HS-27A (cell line): ENCODE measurements at places on chromosomes 5 and 9.
A peak's percentile ranks its signal among the peaks of the same experiment; 100 is the strongest.

GRCh38 chr5:177335701-177336065 is 15.8 kb downstream of the LMAN2 start:
- DNase-seq = no peak

DNA sequence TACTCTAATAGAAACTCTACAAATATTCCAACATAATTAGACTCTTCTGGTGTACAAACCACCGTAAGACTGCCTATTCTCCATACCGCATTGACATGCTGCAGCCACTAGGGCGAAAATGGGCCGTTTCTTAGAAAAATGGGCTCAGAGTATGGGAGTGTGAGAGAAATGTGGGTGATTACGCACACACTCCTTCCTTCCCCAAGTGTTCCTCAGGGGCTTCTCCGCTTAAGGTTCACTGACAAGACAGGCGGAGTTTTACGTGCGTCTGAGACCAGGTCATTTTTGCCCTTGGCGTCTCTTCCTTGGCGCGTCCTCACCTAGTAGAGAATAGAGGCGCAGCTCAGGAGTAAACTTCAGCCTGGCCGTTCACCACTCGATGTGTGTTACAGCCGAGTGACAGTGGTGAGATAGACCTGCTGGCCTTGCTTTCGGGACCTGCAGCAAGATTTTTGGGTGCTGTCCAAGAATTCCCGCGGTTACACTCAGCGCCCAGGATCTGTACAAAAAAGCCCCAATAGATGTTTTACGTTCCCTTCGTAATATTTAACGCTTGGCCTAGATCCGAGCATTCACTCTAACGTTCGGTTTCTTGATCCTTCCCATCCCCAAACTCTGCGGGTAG is 1.8 kb upstream of the NTRK2 start:
- DNase-seq = no peak

GRCh38 chr5:113027015-113027414 is 50.4 kb downstream of the DCP2 start:
- no peak for DNase-seq

- DNase-seq = no peak
Observed at GRCh38 chr5:111197523-111197922, 26.7 kb upstream of the CAMK4 start.

DNA sequence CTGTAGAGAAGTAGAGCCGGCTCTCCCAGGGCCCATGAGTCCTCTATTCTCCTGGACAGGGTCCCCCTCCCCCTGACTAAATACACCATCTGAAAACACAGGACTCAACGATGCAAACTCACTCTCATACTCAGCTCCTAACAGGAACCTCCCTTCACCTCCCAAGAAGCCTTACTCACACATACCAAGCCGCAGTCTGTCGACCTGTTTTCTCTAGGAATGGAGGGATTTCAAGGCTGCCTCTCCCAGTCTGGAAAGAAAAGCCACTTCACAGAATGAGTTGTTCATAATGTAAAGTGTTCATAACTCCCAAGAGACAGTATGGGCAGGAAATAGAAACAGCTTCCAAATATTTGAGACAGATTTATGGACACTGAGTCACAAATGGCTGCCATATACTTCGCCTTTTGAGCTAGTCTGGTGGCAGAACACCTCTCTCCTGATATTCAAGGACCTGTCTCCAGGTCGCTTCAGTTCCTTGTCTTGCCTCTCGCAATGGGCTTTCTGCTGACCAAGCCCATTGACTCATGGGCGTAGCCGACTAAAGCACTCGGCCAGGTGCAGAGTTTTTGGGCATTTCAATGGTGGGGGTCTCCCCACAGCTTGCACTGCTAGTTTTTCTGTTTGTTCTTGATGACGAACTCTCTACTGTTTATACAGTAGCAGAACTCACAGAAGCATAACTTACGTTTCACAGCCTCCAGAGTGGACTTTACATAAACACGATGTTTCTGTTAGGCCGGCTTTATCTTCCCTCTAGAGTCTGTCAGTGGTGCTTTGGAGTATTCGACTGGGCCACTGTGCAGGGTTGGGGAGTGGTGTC is 25.0 kb upstream of the IL17B start:
- DNase-seq = peak; percentile 59

GRCh38 chr5:154380263-154380662 is 65.5 kb upstream of the SAP30L start:
- no peak for DNase-seq

DNA sequence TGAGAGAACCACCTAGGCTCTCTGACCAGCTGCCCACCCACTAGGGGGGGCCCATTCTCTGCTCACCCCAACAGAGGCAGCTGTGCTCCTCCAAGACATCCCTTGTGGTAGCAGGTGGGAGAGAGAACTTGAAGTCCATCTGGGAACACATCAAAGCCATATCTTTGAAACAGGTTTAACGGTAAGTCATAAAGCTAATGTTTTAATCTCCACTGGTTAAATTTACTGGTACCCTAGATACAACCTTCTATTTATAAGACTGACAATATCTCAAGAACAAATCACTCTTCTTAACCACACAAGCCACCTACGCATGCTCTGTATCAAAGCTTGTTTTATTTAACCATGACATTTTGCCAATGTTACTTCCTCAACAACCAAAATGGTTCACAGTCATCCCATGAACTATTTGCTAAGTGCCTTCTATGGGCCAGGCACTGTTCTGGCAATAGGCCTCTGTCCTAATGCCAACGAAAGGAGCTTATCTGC is 20.4 kb downstream of the AUH start:
- no peak for DNase-seq

DNA sequence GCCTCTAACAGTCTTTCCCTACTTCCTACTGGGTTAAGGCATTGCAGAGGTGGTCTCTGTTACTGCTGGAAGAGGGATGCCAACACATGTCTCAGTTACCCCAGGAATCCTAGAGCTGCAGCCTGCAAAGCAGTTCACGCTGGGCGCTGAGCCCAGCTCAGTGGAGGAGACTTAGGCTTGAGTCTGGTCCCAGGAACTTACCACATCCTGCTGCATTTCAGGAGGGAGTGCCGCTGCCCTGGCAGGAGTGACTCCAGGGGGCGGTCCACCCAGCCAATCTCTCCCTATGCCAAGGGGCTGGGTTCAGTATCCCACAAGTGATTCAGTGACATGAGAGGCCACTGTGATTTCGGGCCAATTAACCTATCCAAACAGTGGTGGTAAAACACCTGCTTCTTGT is 7.6 kb downstream of the TTC16 start:
- DNase-seq = no peak

GRCh38 chr5:104327801-104328200 is 765.2 kb upstream of the NUDT12 start:
- DNase-seq = no peak

- no peak for DNase-seq
Observed at GRCh38 chr9:33130961-33131789, 36.0 kb downstream of the B4GALT1 start.

GRCh38 chr9:113888336-113888735 is 12.2 kb downstream of the ZNF618 start:
- DNase-seq = no peak

DNA sequence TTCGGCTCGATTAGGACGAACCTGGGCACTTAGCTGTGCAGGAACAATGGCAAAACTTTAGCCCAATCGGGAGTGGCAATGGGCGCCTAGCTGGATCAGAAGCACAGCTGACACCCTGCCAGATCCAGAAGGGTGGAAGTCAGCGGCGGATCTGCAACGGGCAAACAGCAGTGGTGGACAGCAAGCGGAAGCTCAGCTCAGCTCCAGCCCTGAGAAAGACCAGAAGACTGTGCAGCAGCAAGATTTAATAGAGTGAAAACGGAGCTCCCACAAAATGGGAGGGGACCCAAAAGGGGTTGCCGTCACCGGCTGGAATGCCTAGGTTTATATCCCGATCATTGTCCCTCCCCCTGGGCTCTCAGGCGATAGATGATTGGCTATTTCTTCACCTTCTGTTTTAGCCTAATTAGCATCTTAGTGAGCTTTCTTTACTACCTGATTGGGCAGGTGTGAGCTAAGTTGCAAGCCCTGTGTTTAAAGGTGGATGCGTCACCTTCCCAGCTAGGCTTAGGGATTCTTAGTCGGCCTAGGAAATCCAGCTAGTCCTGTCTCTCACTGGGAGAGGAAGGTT is 1237.9 kb downstream of the CDH12 start:
- DNase-seq = no peak

DNA sequence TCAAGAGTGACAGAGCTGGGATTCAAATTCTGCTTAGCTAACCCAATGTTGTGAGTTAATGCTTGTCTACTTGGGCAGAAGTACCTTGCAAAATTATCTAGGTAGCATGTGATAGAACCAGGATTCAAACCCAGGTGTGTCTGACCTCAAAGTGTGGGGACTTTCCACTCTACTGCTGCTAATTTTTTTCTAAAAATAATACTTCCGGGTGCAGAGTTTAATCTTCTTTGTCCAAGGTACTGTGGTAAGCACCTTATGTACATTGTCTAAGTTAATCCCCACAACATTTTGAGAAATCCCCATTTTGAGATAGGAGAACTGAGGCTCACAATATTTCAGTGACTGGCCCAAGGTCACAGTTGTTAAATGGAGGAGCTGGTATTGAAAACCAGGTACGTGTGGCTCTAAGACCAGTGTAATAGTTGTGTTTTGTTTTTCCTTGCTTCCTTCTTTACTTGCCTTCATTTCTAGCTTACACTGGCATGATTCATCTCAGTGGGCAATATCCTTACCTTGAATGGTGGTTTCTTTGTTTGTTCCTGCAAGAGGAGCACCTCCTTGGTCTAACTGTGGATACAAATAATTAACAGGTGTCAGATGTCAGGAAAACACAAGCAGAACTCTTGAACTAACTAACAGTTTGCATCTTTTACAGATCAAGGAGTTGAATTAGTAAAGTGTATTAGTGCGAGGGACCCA is 7.5 kb downstream of the ALDOB start:
- no peak for DNase-seq

DNA sequence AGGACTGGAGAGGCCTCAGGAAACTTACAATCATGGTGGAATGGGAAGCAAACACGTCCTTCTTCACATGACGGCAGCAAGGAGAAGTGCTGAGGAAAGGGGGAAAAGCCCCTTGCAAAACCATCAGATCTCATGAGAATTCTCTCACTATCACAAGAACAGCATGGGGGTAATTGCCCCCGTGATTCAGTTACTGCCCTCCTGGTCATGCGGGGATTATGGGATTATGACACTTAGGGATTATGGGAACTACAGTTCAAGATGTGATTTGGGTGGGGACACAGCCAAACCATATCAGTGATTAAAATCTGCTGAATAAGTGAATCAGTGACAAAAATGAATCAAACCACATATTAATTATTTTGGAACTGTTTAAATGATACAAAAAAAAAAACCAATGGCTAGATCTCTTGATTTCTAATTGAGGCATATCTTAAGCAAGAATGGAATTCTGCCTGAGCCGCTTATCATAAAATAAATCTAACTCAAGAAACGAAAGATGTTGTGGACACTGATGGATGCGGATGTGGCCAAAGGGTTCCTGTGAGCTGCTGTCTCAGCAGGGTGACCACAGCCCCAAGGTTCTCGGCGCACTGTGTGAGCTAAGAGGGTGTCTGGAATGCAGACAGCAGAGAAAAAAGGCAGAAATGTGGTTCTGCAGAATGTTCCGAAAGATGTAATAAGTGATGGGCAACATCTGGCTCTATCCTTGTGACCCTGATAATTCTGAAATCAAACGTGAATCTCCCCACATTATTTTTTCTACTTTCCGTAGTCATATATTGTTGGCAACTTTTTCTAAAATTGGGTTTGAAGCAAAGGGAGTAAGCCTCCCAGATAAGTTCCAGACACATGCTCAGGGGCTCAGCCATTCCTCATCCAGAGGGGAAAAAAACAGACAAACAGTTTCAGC is 107.2 kb upstream of the ICE1 start:
- no peak for DNase-seq

DNA sequence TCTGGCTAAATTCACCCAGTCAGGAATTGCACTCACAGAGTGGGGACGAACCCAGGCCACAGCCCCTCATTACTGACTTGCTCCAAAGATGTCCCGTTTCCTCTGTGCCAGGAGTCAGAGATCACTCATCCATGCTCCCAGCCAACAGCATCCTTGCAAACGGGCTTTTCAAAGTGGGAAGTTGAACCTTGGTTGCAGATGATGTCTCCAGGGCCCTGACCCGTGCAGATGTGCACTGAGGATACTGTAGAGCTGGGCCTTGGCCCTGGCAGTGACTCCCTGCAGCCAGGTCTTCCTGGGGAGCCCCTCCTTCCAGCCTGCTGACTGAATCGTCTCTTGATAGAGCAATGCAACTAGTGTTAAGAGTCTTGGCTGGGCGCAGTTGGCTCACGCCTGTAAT is 22.3 kb downstream of the TCF7 start:
- DNase-seq = no peak

DNA sequence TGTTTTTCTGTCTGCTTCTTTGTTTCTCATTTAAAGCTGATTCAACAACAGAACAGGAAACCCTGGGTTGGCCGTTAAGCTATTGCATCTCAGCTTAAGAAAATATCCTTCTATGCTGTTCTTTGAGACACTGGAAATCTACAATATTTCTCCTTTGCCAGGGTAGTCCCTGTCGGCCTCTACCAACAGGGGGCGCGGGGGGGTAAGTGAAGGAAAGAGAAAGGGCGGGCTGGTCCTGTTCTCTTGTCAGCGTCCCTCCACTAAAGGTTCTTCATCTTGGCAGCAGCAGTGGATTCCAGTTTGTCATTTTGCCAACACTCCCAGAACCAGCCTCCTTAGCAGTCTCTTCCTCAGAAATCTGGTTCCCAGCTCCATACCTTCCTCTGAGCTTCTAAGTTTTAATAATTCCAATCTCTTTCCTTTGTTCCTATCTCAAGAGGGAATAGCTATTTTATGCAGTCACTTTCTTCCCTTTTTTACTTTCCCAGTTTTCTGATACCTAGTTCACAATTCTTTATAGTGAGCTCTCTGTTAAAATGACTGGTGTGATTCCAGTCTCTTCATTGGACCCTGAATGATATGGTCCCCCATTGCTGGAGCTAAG is 222.3 kb downstream of the GLIS3 start:
- DNase-seq = peak; percentile 24

DNA sequence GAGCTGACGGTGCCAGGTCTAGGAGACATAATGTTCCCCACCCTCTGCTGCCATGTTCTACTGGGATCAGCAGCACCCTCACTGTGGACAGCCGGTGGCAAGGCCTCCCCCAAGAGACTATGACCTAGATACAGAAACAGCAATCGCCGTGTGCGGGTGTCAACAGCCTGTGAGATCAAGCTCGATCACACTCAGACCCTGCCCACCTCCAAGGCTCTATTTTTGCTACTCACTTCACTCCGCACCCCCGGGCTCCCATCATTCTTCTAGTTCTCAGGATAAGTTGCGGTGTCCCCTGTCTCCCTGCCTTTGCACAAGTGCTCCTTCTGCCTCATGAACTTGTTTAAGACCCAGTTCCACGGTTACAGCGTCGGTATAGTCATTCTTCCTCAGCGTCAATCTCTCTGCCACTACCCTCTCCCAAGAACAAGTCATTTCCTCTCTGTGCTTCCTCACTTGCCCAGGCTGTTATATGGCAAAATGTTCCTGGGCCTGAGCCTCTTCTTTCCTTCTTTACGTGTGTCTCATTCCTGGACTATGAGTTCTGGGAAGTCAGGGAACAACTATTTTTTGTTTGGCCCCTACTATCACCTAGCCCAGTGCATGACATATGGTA is 5.4 kb upstream of the DOCK8 start:
- no peak for DNase-seq

- no peak for DNase-seq
Observed at GRCh38 chr9:133098104-133098754, 22.8 kb downstream of the RALGDS start.

- no peak for DNase-seq
Observed at GRCh38 chr9:137697193-137697592, 78.4 kb downstream of the EHMT1 start.

GRCh38 chr9:9326749-9327148 is 1286.1 kb downstream of the PTPRD start:
- no peak for DNase-seq
